Activated CD8-positive, alpha-beta memory T cell treated with anti-CD3 and anti-CD28 coated beads for 1 hour (primary cell): ENCODE measurements at places on chromosomes 2 and 18.

GRCh38 chr2:99240431-99240830 is 15.0 kb downstream of the LYG2 start:
- no peak for DNase-seq

DNA sequence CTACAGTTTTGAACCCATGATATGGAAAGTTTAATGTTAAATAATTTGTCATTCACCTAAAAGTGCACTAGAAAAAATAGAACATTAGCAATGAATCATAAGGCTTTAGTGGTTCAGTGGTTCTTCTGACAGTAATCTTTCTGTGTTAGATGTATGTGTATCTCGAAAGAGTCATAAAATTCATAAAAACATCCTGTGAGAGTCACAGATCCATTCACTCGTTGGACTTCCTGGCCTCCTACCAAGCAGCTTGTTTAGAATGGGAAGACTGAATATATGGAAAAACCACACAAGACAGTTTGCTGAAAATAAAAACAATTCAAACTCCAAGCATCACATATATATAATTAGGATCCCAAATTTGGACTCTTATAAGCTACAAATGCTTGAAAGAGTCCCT is 34.8 kb downstream of the ADNP2 start:
- DNase-seq, result no peak

- no peak for DNase-seq
Observed at GRCh38 chr18:25229081-25229480, 122.9 kb downstream of the ZNF521 start.

DNA sequence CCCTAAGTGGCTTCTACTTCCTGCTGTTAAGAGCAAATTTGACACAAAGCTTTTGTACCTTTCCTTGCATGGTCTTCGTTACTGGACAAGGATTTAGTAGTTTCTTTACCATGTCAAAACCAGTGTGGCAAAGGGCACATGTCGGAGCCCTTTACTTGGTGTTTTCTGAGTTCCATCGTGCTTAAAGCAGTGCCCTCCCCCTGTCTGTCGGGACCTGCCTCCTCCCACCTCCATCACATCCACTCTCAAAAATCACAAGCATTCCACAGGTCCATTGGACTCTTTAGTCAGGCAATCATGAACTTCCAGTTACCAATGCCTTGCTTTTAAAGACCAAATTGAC is 763 bp downstream of the CCDC141 start:
- no peak for DNase-seq

- DNase-seq, result no peak
Observed at GRCh38 chr2:230043461-230043860, 25.3 kb downstream of the SLC16A14 start.

DNA sequence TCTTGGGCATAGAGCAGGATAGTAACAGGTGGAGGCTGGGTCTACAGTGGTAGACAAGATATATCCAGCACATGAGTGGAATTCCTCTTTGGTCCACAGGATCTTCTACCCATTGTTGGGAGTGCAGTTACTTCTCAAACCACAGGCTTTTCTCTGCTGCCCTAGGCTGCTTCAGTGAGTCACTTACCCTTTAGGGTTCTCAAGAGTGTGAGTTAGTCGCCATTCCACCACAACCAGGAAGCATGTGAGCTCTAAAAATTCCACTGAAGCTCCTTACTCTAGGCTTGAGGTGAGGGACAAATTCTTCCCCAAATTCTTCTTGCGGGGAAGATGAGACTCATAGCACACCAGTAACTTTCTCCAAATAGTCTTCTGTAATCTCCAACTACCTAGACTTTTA is 189.4 kb downstream of the PLCL1 start:
- DNase-seq, result no peak

GRCh38 chr2:126446106-126446695 is 209.8 kb upstream of the GYPC start:
- no peak for DNase-seq

DNA sequence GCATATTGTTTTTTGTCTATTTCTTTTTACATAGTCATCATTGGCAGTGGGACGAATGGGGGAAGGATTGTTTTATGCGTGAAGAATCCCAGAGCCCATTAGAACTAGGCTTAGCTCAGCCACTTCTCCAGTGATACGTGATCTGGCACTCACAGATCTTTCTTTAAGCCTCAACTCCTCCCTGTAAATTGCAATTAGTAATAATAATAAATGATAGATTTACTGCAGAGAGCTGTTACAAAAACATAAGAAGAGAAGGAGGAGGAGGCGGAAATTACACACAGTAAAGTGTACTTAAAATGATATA is 629.3 kb downstream of the NRXN1 start:
- no peak for DNase-seq

GRCh38 chr18:23994361-23994902 is 20.1 kb upstream of the TTC39C start:
- no peak for DNase-seq

DNA sequence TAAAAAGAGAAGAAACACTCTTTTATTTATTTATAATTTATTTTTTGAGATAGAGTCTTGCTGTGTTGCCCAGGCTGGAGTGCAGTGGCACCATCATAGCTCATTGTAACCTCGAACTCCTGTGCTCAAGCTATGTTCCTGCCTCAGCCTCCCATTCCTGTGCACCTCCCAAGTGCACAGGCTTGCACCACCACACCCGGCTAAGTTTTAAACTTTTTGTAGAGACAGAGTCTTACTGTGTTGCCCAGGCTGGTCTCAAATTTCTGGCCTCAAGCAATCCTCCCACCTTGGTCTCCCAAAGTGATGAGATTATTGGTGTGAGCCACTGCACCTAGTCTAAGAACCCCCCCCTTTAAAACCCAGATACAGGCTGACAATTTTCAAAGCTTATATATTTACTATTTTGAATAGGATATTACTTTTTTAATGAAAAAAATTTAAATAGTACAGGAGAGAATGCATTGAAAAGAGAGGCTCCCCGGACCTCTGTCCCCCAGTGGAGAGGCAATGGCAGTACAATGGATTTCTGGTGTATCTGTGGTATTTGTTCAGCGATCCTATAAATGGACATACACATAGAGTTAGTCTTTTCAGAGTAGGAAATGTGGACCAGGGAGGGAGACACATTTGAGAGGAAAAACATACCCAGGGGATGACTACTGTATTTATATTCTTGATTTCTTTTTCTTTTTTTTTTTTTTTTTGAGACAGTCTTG is 48.1 kb upstream of the CNOT11 start:
- no peak for DNase-seq

GRCh38 chr2:124309563-124310138 is 284.6 kb downstream of the CNTNAP5 start:
- no peak for DNase-seq

- DNase-seq, result no peak
Observed at GRCh38 chr2:72891091-72891818, 4.0 kb downstream of the SPR start.

GRCh38 chr2:69917852-69918251 is 2.9 kb downstream of the MXD1 start:
- no peak for DNase-seq

DNA sequence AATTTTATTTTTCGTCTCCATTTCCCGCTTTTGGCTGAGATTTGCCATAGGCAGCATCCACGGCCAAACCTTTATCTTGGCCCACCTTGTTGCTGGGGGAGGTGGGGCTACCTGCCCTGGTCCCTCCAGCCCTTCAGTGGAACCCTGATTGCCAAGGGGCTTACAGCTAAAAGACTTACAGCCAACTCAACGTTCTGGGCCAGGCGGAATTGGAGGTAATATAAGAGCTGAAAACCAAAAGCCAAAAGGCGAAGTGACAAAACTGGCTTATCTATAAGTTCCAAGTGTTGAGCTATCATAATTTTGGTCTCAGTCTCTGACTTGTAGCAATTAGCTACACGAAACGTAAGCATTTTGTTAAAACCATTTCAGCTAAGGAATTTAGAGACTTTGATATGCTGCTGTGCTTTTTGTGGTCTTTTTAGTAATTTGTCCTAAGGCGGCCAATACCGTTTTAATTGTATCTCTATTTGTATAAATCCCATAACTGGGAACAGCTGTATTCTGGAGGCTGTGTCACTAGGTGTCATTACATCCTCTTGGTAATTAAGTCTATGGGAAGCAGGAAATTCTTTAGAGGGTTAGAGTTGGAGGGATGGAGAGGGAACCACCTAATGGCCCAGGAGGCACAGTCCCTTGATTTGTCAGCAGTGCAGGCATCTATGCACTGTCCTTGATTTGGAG is 24.0 kb downstream of the PDCD1 start:
- DNase-seq, result no peak
